ENCODE measurements at places on chromosomes 3 and 15.

GRCh38 chr3:93969443-93969842 is 4.3 kb downstream of the PROS1 start:
- DNase-seq = no peak

- DNase-seq = no peak
These were observed 8.6 kb downstream of the LTF start for GRCh38 chr3:46456118-46456517.

- DNase-seq = no peak
These were observed 309.2 kb downstream of the DOCK3 start for GRCh38 chr3:50983887-50984286.

DNA sequence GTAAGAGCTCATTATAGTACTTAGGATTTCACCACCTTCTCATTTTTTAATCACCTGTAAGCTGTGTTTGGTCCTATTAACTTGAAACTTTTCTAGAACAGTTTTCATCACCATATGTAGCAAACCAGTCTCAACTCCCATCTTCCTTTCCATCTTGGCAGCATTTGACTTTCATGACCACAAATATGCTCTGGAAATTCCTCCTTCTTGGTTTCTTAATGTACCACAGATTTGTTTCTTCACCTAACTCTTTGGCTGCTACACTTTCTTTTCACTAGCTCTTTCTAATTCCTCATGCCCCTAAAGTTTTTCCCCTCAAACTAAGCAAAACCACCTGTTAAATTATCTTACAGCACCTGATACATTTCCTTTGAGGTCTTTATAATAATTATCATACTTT is 13.2 kb upstream of the NMB start:
- no peak for DNase-seq

GRCh38 chr3:126996905-126997304 is 14.0 kb downstream of the PLXNA1 start:
- DNase-seq = no peak

- DNase-seq = no peak
These were observed 5.7 kb upstream of the PDE8A start for GRCh38 chr15:84975871-84976351.

GRCh38 chr15:33126559-33127290 is 67.8 kb downstream of the FMN1 start:
- peak; percentile 37 for DNase-seq

GRCh38 chr3:154678041-154678654 is 248.2 kb upstream of the GPR149 start:
- no peak for DNase-seq

DNA sequence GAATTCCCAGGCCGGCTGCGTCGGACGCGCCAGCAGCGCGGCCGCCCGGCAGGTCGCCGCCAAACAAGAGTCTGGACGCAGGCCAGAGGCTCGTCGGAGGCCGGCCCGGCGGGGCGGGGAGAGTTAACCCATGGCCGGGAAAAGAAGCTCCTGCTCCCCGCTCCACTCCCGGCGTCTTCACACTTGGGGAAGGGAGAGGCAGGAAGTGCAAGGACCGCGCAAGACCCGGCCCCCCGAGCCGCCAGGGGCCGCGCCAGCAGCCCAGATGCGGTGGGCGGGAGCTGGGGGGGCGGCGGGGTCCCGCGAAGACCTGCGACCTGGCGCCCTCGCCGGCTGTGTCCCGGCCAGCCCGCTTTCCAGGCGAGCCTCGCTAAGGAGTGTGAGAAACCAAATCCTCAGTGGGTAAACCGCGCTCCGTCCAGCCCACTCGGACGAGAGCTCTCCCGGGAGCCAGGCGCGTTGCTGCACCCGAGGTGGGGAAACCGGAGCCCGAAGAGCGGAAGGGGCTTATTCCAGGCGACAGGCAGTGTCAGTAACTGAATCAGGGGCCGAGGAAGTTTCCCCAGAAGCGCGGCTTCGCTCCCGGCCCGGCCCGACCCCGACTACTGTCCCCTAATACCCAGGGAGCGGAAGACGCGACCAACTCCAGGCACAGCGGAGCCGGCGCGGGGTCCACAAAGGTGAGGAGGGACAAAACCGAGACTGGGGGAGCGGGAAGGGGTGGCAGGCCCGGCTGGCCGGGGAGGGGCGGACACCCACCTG is 721 bp downstream of the ADAMTS7 start:
- peak; percentile 61 for DNase-seq

- no peak for DNase-seq
These were observed 51.0 kb upstream of the LMCD1 start for GRCh38 chr3:8450618-8451017.

GRCh38 chr3:169759256-169759655 is 5.6 kb downstream of the TERC start:
- DNase-seq = no peak

- DNase-seq = no peak
These were observed 3.2 kb upstream of the EIF1B start for GRCh38 chr3:40306336-40306735.

- DNase-seq = no peak
These were observed 855.9 kb downstream of the MCTP2 start for GRCh38 chr15:95087253-95087609.

- no peak for DNase-seq
These were observed 159.0 kb upstream of the KCNH8 start for GRCh38 chr3:18989237-18989795.

DNA sequence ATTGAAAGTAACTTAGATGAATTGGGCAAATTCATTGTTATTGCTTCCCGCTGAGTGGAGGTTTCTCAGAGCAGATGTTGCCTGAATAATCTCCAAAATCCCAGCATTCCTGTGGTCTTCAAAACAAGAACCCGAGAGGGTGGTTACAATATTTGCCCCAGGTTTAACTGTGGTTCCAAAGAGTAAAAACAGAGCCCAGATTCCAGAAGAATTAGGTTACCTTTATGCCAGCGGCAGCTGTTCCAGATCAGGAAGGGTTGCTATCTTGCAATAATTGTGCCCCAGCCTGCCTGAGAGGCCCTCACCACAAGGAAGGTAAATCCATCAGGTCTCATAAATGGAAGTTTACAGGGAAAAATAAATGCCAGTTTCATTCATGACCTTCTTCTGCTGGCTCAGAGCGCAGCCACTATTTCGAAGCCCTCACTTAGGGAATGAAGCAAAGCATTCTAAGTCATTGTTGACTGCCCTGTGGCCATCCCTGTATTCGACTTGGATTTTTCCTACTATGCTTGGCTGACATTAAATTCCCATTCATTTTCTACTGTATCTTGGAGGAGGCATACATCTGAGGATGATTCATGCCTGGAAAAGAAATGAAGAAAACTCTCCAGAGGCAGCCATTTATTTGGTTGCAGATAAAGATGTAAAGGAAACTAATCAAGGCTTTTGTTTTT is 54.6 kb downstream of the SSUH2 start:
- DNase-seq = no peak

- no peak for DNase-seq
These were observed 87.2 kb upstream of the TBL1XR1 start for GRCh38 chr3:177284383-177284881.
